ENCODE measurements at places on chromosomes 12 and 14.

DNA sequence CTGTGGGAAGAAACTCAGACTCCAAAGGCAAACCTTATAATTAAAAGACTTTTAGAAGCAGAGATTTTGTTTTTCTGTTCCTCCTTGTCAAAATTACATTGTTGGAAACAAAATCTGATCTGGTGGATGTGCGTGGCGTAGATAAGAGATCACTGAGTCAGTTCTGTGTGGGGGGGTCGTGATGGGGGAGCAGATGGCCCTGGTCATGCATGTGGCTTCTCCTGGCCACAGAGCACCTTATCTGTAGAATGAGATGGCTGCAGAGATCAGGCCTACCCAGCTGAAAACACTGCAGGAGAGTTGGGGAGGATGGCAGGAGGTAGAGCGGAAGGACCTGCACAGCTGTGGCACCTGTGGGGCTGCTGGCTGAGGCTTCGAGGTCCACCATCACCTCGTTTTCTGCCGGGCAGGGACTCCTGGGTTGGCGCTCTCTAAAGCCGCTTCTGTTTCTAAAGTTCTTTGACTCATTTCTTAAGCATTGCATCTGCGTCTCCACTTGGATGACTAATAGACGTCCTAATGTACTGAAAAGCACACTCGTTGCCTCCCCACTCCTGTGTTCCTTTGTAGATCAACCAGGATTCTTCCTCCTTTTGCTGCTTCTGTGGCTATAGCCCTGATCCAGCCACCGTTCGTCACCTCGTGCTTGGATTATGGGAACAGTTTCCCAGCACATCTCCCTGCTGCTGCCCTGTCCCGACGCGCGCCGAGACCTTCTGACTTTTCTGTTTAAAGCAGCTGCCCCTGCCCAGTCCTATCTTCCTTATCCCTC lies 93.4 kb downstream of the TSPAN9 start:
- DNase-seq = no peak

DNA sequence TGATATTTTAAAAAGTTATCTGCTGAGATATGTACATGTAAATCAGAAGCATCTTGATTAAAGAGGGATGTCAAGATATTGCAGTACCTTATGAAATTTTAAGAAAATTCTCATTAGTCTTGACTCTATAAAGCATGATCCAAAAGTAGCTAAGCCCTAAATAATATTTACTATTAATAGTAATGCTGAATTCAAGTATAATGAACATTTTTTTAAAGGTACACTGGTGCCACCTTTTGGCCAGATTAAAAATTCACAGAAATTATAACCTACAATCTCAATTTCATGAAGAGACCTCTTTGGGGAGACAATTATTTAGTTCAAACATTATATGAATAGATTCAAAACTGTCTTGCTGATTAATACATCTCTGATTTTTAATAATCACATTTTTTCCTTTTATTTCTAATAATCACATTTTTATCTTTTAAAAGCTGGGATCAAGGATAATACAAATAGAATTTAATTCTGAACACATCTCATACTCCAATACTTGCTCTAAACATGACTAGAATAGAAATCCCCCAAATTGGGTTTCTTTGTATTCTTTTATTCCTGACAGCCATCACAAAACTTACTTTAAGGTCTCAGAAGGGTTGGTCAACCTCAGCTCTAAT lies 13.4 kb downstream of the AKAP5 start:
- no peak for DNase-seq

DNA sequence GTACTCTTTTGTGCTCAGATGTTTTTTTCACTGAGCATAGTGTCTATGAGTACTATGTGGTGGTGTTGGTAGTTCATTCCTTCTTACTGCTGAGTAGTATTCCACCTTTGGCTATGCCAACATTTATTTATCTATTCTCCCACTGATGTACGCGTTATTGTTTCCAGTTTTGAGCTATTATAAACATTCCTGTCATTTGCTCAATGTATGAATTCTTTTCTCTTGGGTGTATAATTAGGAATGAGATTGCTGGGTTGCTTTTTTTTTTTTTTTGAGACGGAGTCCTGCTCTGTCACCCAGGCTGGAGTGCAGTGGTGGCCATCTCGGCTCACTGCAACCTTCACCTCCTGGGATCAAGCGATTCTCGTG lies 37.5 kb upstream of the SLC2A3 start:
- no peak for DNase-seq

DNA sequence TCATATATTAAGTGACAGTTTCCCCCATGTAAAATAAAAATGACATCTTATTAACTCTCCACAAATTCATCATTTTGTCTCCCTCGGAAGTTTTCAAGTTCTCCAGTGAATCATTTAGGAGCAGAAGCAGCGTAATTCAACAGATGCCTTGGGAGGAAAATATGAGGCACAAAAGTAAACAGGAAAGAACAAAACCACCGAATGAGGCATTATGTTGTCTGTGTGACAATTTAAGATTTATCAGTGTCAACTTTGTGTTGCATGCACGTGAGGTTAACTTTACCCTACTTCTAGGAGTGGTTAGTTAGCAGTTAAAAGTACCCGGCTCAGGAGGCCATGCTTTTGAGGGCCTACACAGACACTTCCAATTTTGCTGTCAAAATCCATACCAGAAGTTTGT lies 258.6 kb downstream of the IPO8 start:
- no peak for DNase-seq

DNA sequence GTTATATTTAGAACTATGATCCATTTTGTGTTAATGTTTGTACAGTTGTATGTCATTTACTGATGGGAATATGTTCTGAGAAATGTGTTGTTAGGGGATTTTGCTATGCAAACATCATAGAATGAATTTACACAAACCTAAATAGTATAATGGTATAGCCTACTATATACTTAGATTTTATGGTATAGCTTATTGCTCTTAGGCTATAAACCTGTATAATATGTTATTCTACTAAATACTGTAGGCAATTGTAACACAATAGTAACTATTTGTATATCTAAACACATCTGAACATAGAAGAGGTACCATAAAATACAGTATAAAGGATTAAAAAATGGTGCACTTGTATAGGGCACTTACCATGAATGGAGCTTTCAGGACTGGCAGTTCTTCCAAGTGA lies 105.4 kb upstream of the GRIN2B start:
- DNase-seq = no peak

DNA sequence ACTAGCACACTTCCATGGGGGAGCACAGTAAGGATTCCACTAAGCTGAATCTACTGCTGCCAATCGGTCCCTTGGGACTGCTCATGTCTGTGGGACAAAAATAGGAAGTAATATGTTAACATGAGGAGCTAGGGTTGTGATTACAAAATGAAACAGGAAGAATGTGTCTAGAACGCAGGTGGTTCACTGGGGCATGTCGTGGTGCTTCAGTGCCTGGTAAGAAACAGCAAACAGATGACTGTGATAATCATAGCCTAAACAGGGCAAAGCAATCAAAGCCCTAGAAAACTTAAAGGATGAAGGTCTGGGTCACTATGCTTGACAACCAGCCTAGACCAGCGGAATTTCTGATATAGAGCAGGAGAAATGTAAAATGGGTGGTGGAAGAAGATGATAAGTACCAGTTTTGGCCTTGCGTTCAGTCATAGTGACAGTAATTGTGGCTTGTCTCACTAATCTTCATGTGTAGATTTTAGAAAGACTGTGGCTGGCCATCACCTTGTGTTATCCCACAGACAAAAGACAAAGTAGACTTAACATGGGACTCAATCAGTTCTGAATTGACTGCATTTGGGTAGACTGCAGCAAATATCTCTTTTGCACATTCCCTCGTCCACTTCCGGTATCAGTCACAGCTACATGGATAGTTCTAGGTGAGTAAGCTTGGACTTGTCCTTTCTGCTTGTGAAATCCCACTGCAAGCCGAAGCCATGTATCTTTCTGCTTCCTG lies 51.4 kb downstream of the WASHC3 start:
- no peak for DNase-seq

- DNase-seq = no peak
Measured at GRCh38 chr14:98510392-98510791, 761.6 kb downstream of the BCL11B start.

DNA sequence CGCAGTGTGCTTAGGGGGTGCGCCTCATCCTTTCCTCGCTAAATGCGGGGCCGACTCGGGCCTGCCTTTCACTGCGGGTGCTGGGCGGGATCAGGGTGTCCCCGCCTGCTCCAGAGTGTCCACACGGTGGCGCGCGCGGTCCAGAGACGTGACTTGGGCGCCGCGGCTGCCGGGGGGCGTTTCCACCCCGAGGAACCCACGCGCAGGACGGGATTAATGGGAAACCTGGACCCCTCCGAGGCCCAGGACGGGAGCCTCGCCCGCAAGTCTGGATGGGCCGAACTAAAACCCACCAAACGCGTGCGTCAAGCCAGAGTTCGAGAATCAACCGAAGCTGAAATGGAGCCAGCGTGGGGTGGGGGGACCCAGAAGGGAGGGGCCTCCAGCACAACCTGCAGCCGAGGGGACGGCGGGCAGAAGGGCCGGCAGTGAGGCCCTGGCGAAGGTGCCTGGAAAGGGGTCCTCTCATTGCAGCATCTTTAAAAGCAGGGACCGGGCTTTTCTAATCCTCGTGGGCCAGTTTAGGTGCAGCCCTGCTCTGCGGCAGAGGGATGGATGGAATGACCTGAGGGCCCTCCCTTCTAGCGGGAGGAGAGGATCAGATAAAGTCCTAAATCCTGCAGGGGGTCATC lies 93.3 kb downstream of the NINJ2 start:
- DNase-seq = peak; percentile 85

- DNase-seq = no peak
Measured at GRCh38 chr12:25615119-25615518, 62.0 kb upstream of the LMNTD1 start.

Measured in activated T-cell treated with anti-CD3 and anti-CD28 coated beads for 48 hours (primary cell).